NCI-H345 (cell line): ENCODE measurements at places on chromosomes 11 and 22.
A peak's percentile ranks its signal among the peaks of the same experiment; 100 is the strongest.

GRCh38 chr11:133600786-133601185, 68.5 kb upstream of the OPCML start:
- no peak for DNase-seq

DNA sequence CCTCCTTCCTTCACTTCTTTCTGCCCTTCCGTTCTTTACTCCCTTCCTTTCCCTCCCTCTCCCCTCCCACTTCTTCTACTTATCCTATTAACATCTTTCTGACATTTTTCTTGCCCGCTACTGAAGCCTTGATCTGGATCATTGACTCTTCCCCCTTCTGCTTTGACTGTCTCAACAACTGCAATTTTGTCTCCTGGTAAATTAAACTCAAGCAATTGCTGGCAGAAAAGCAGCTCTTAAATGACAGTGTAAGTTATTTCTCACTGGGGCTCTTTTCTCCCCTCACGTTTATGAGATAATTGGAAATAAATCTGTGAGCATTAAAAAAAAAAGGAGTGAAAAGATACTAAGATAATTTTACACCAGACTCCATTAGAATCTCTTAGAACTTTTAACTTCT, 120.0 kb downstream of the SLC17A6 start:
- no peak for DNase-seq

GRCh38 chr11:114178656-114179055, 117.5 kb upstream of the NNMT start:
- no peak for DNase-seq

GRCh38 chr11:101748572-101749344, 165.0 kb upstream of the TRPC6 start:
- DNase-seq, result no peak

DNA sequence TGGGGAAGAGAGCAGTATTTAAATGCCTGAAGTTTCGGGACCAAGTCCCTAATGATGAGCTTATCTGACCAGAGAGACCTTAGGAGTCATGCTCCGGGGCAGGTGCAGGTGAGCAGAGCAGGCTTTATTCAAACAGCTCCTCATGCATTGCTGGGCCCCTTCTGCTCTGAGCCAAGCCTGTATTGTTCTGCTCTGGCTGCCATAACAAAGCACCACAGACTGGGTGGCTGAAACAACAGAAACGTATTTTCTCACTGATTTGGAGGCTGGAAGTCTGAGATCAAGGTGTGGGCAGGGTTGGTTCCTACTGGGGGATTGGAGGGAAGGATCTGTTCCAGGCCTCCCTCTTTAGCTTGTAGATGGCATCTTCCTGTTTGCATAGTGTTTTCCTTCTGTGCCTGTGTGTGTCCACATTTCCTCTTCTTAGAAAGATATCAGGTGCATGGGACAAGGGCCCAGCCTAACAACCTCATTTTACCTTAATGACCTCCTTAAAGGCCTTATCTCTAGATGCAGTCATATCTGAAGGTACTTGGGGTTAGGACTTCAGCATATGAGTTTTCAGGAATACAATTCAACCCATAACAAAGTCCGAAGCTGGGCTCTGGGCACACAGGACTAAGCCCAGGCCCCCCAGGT, 97.1 kb upstream of the PARVA start:
- DNase-seq, result peak; percentile 36

DNA sequence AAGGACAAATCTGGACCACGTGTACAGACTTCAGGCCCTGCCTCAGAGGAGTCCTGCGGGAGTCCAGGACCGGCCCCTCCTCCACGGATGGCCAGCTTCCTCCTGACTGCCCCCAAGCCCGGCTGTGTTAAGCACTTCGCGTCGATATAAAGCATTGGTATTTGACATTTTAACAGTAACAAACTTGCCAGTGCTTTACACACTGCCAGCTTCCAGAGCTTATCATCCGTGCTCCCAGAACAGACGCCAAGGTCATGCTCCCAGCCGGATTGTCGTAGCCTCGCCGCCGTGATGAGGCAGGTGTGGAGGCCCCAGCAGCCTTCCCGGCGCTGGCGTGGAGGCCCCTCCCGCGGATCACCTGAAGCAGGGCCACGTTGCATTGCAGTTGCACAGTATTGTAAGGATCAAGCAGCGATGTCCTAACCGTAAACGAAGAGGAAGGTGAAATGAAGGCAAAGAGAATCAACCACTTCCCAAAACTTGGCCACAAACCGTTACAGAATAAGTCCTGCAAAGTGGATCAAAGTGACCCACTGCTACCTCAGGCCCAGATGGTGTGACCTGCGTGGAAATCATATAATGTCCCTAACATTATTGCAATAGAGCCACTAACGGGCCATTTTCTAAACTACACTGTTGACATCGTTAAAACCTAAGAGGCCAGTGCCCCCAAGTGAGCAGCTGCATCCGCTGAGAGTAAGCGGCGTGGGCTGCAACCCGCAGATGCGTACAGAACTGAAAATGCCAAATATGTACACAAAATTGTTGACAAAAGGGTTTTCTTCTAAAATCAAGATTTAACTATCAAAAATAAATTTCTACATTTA, 51.6 kb downstream of the CERK start:
- no peak for DNase-seq

GRCh38 chr22:46242076-46242475, 8.0 kb downstream of the CDPF1 start:
- DNase-seq, result no peak

DNA sequence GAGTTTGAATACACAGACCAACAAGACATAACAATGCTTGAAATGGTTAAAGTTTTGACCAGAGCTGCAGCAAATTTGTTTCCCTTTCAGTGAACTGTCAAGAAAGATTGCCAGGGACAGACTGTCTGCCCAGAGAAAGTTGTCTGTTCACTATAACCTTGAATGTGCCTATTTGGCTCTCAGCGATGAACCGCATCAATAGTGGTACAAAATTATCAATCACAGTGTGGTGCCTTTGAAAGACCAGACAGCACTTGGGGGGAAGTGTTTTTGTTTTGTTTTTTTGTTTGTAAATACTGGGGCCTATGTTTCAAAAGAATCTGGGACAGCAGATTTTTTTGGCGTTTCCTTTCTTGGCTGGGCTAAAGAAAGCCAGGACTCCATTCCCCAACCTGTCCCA, 123.1 kb downstream of the CD44 start:
- DNase-seq, result no peak

- no peak for DNase-seq
These were observed 688 bp downstream of the SERPING1 start for GRCh38 chr11:57597916-57598830.

GRCh38 chr11:14446701-14447169, 52.9 kb downstream of the COPB1 start:
- DNase-seq, result no peak

- DNase-seq, result no peak
These were observed 58.7 kb downstream of the GAS2 start for GRCh38 chr11:22725079-22725478.

- peak; percentile 20 for DNase-seq
These were observed 702 bp downstream of the BIRC2 start for GRCh38 chr11:102347462-102348370.

- no peak for DNase-seq
These were observed 315.1 kb downstream of the LARGE1 start for GRCh38 chr22:33605221-33605620.

GRCh38 chr22:43377896-43378704, 33.7 kb upstream of the MPPED1 start:
- no peak for DNase-seq

DNA sequence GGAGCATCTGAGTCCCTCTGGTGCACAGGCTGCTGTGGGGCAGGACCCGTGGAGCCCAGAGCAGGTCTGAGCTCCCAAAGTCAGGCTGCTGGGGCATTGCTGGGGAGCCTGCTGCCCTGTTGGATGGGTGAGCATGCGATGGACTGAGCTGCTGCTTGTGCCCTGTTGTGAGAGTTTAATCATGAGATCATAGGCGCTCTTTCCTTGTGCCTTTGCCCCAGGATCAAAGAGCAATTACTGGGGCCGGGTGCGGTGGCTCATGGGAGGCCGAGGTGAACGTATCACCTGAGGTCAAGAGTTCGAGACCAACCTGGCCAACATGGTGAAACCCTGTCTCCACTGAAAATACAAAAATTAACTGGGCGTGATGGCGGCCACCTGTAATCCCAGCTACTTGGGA, 37.5 kb downstream of the MUC6 start:
- no peak for DNase-seq

GRCh38 chr11:70572974-70573260, 174.6 kb downstream of the CTTN start:
- DNase-seq, result no peak

GRCh38 chr11:34268906-34269430, 88.8 kb downstream of the ABTB2 start:
- no peak for DNase-seq

- no peak for DNase-seq
These were observed 11.0 kb upstream of the MIEF1 start for GRCh38 chr22:39490966-39491680.

DNA sequence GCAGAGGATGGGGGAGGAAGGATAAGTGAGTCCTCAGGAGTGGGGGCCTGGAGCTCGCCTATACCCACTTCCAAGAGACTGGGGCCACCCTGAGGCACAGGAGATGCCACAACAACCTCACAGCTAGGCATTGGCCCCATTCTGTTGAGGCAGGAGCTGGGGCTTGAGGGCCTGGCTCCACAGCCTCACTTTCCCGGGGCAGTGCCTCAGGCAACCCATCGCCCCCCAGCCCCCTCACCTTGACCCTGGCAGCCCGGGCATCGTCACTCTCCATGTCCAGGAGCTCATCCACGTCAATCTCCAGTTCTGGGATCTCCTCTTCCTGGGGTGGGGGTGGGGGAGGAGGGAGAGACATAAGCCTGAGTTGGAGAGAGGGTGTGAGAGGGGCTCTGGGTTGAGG, 1.8 kb downstream of the PPP1R14B start:
- DNase-seq, result no peak

- no peak for DNase-seq
These were observed 2112.2 kb upstream of the RAG2 start for GRCh38 chr11:38710262-38710661.

- no peak for DNase-seq
These were observed 50.7 kb upstream of the VPREB1 start for GRCh38 chr22:22193923-22194322.

- DNase-seq, result no peak
These were observed 83.6 kb downstream of the MORC2 start for GRCh38 chr22:30885001-30885366.

- peak; percentile 11 for DNase-seq
These were observed 17.5 kb upstream of the FIBIN start for GRCh38 chr11:26976389-26976788.

DNA sequence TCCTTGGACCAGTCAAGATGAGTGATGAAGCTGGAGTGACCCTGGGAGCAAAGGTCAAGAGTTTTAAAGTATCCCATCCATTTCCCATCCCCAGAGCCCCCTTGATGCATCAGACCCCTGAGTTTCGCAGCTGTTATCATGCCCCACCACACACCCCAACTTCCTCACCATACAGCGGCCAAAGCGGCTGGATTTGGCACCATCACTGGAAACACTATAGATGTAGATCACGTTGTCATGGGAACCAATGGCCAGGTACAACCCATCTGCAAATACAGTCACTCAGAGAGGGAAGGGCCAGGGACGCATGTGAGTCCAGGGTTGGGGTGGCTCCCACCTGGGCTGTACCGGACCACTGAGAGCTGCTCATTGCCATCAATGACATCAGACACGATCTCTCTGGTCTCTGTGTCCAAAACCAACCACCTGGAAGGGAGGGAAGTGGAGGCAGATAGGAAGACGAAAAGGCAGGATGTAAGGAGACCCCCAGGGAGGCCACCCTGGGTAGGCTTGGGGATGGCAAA, 2.2 kb upstream of the MTA2 start:
- no peak for DNase-seq

DNA sequence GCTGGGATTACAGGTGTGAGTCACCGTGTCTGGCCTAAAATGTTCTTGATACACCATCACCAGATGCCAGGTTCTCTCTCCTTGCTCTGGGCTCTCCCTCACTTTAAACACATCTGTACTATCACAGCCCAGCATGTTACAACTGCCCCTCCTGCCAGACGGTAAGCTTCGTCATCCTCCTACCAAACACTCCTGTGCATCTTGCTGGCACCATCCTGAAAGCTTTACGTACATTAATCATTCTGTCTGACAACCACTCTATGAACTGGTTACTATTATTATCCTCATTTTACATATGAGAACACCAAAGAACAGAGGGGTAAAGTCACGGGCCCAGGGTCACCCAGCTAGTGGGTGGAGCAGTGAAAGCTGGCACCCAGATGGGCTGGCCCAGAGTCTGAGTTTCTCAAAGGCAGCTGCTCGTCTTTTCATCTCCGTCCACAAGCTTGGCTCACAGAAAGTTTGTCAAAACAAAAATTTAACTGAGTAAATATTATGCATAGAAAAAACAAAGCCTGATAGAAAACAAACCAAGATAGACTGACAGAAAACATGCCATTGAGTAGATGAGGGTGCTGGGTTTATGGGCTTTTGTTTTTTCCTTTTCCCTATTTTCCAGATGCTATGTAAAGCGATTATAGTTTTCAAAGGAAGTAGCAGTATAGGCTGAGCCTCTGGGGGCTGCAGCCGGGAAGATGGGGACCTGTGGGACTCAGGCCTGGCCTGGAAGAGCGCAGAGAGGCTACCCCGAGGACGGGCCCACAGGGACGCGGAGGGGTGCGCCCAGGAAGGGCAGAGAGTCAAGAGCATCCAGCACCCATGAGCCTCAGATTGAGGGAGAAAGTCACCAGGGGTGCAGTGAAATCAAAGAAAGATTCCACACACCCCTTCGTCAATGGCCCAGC, 9.5 kb downstream of the PLA2G6 start:
- DNase-seq, result no peak

GRCh38 chr22:28937206-28938025, 54.0 kb downstream of the ZNRF3 start:
- DNase-seq, result no peak

DNA sequence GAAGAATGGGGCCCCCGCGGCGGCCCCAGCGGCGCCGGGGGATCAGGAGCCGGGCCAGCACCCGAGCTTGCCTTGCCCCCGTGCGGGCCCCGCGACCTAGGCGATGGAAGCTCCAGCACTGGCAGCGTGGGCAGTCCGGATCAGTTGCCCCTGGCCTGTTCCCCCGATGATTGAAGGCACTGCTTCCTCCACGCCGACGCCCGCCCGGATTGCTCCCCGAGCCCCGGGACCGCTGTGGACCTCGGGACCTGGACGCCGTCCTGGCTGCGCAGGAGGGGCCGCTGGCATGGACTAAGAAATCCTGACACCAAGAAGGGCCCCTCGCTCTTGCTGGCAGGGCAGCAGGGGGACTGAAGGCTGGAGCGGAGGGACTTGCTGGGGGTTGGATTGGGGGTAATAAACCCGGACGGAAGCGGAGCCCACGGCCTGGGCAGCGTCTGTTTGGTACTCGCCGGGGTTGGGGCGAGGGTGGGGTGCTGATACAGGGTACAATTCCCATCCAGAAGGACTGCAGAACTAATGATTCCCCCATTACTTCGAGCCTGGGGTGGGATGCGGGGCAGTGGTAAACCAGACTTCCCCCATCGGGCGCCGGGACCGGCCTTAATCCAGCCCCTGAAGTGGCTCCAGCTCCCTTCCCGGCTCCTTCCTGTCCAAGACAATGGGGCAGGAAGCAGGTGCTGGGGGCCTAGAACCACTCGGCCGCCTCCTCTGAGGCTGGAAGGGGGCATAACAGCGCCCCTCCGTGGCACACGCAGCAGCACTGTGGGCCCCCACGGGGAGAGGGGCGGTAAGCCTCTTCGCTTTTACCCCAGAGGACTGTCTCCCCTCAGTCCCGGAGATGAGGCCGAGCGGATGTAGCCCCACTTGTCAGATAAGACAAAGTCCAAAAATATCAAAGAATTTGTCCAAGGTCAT, 1.0 kb downstream of the CCDC85B start:
- no peak for DNase-seq
